Epithelial cell of prostate (primary cell): ENCODE measurements at places on chromosomes 3 and 15.

- no peak for DNase-seq
Measured at GRCh38 chr15:101133751-101134261, 118.0 kb downstream of the CHSY1 start.

DNA sequence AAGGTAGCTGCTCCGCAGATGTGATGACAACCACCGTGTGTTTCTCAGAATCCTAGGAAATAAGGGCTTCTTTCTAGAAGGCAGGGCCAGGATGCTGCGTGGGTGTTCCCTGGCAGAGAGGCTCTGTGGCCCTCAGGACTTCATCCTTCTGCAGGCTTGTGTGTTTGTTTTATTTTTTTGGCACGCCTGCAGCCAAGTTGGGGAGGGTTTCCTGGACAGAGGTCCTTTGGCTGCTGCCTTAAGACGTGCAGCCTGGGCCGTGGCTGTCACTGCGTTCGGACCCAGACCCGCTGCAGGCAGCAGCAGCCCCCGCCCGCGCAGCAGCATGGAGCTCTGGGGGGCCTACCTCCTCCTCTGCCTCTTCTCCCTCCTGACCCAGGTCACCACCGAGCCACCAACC lies at the start of gene CLEC3B:
CLEC3B (plus strand) TSS at position 266 of the 400 bp plus-strand sequence; CDS start at position 326, 60 bp downstream.
- no peak for DNase-seq

GRCh38 chr3:158679547-158680000 lies 7.1 kb upstream of the LXN start:
- DNase-seq = no peak

DNA sequence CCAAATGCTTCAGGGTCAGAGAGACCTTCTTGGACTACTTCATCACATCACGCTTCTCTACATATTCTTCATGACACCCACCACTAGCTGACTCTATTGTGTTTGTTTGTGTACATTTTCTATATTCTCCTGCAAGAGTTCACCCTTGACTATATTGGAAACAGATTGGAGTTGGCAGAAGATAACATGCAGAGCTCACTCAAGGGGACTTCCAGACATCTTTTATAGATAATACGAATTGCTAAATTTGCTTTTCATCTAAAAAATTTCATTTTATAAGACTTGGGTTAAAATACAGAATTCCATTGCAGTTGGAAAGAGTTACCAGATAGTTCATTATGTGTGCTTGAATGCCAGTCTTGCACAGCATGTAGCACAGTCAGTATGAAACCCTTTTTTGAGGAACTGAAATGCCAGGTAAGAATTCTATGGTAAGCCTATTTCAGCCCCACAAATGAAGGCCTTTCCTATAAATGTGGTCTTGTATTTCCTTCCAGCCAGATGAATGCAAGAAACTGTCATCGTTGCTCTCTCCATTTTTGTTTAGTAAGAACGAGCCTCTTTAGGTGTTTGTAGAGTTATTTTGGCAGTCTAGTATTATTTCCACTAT lies 177.6 kb downstream of the GHSR start:
- no peak for DNase-seq

GRCh38 chr15:68366314-68366713 lies 65.6 kb downstream of the ITGA11 start:
- no peak for DNase-seq

- no peak for DNase-seq
Measured at GRCh38 chr15:58475573-58476524, 44.1 kb downstream of the LIPC start.

DNA sequence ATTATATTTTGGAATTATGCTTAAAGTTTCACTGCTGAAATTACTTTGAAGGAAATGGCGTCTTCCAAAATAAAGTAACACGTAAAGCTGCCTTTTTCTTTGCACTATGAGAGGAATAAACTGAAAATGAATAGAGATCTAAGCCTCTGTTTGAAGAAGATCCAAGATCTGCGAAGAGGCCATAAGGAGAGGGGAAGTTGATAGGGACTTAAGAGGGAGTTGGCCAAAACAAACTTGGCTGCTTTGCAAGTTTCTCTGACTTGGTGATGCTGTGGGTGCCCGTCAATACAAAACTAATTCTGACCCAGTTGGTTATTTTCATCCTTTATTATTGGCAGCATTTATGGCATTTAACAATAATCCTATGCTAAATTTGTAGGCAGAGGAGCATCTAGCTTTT lies 190.2 kb upstream of the GBE1 start:
- DNase-seq = no peak
